ENCODE measurements at places on chromosomes 1 and 21.

DNA sequence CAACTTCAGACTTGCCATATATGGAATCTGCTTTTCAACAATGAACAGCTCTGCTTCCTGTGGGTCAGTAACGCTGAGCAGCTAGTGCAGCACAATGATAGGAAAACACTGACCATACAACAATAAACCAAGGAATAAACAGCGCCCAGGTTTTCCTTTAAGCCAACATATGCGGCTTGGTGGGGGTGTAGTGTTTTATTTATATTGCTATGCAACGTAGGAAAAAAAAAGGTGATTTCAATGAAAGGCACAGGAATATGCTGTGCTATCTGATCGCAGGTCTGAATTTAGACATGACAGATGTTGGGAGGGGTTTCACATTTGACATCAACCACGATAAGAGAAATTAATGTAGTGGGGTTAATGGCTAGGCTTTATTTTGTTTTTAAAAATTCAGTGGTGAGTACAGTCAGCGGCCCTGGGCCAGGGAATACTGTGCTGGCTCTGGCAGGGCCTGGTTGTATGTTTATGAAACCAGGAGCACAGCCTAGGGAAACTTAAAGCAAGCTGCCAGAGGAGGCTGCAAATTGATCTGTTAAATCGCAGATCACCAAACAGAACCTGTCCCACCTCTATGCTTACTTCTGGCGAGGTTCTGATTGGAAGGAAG, 4.3 kb downstream of the TSPAN2 start:
- no peak for DNase-seq
- no peak overlapping the region for H3K4me3 ChIP-seq
- H3K27ac ChIP-seq: peak overlapping the region; percentile 65
- no peaks in the 10 kb centered on the region for H3K36me3 ChIP-seq
- H3K27me3 ChIP-seq: no peaks in the 10 kb centered on the region
- H3K4me1 ChIP-seq: no peaks in the 10 kb centered on the region

DNA sequence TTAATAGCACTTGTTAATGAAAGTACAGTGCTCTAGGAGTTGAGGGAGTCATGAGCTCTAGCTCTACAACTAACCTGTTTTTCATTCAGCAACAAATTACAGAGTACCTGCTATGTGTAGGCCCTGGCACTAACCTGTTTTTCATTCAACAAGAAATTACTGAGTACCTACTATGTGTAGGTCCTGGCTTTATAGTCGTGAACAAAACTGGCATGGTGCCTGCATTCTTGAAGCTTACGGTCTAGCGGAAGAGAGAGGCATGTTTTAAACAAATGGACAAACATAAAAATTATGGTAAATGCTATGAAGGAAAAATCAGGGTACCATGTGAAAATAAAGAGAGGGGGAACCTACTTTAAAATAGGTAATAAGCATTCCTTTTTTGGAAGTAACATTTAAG, 2.2 kb upstream of the UBAP2L start:
- H3K4me1 ChIP-seq: peaks cover 42% of the 10 kb centered on the region
- H3K36me3 ChIP-seq: peaks cover 6% of the 10 kb centered on the region
- H3K27me3 ChIP-seq: no peaks in the 10 kb centered on the region
- H3K27ac ChIP-seq: peak overlapping the region; percentile 99
- peak overlapping the region; percentile 96 for H3K4me3 ChIP-seq

DNA sequence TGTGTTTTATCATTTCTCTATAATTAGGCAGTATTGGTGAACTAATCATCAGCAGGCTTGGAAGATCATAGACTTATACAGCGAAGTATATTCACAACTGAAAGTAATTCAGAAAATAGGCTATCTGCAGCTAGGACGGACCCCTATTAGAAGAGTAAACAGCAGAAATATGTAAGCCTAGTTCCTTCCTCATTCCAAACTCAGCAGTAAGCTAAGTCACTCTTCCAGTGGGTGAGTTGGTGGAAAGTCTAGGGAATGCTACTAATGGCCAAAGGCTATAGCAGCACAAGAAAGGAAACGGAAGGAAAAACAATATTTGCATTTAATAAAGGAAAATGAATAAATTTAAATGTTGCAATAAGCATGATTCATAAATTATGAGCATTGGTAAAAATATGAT, 918.1 kb upstream of the TMPRSS15 start:
- H3K36me3 ChIP-seq: no peaks in the 10 kb centered on the region
- DNase-seq: no peak
- H3K27me3 ChIP-seq: no peaks in the 10 kb centered on the region
- H3K4me3 ChIP-seq: no peak overlapping the region

DNA sequence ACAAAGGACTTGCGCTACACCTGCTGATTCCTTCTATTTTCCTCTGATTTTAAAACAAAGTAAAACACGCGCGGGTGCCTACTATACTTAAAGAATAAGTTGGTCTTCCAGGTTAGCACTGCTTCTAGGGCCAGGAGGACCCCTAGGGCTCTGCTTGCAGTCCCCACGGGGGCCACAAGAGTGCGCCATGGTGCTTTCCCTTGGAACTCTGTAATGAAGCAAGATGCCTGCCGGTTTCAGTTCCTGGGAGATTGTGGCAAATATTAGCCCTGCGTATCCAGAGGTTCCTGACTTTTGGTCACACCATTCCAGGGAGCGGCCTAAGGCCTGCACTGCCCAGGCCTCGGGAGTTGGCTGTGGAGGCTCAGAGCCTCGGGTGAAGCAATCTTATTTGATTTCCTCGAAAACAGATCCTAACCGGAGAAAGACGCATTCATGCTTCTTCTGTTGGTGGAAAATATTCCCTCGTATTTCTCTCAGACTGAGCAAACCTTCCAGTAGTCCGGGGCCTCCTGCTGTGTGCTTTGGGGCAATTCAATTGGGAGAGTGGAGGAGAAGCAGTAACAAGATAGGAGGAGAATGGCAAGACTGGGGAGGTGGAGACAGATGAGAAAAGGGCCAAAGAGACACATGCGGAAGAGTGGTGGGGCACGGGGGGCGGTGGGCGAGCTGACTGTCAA, 25.3 kb downstream of the ADAM30 start:
- no peaks in the 10 kb centered on the region for H3K36me3 ChIP-seq
- H3K27ac ChIP-seq: no peak overlapping the region
- H3K4me3 ChIP-seq: no peak overlapping the region
- no peaks in the 10 kb centered on the region for H3K4me1 ChIP-seq
- no peaks in the 10 kb centered on the region for H3K27me3 ChIP-seq

DNA sequence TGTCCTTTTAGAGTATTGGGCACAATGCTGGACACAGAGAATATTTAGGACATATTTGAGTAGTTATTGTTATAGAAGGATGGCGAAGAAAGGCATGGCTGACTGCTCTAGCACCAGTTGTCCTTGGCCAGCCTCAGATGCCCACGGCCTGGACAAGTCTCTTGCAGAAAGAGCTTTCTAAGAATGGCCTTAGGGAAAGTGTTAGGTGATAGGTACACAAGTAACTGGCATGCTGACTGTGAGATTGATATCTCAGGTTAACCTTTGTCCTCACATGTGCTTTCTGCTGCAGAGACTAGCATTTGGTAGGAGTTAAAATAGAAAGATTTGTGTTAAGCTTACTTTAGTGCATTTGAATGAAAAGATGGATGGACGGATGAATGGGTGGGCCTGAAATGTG, 10.1 kb downstream of the SFT2D2 start:
- H3K4me3 ChIP-seq: no peak overlapping the region
- H3K27me3 ChIP-seq: no peaks in the 10 kb centered on the region
- H3K4me1 ChIP-seq: no peaks in the 10 kb centered on the region
- H3K27ac ChIP-seq: no peak overlapping the region
- H3K36me3 ChIP-seq: peaks cover 5% of the 10 kb centered on the region
- DNase-seq: no peak

DNA sequence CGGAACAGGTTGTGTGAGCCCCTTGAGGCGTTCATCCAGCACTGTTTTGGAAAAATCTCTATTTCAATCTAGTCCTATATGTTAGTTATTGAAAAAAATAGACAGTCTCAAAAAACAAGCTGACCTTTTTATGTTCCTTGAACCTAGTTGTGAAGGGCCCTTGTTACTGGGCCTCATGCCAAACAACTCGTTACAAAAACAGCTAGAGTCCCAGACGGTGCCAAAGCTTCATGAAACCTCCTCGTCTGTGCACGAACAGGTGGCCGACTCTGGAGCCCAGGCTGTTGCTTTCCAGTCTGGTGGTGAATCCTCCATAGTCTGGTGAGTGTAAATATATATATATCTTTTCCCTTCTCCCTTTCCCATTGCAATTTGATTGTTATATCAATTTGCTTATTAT, at the start of gene CHIA:
CHIA (plus strand) TSS at position 222 of the 400 bp plus-strand sequence. CDS start 19,617 bp downstream, outside the sequence.
- H3K36me3 ChIP-seq: no peaks in the 10 kb centered on the region
- no peak within 1 kb of the TSS for H3K27ac ChIP-seq
- H3K4me1 ChIP-seq: no peaks in the 10 kb centered on the region
- DNase-seq: no peak
- H3K4me3 ChIP-seq: no peak within 1 kb of the TSS
- H3K27me3 ChIP-seq: no peaks in the 10 kb centered on the region

GRCh38 chr1:232178191-232178590, 451.7 kb downstream of the SIPA1L2 start:
- no peak overlapping the region for H3K27ac ChIP-seq
- H3K4me3 ChIP-seq: no peak overlapping the region
- no peak for DNase-seq
- H3K4me1 ChIP-seq: no peaks in the 10 kb centered on the region
- no peaks in the 10 kb centered on the region for H3K36me3 ChIP-seq

GRCh38 chr1:167820684-167821355, 93.1 kb downstream of the ADCY10 start:
- H3K27me3 ChIP-seq: no peaks in the 10 kb centered on the region
- DNase-seq: no peak
- H3K27ac ChIP-seq: peak overlapping the region; percentile 84

DNA sequence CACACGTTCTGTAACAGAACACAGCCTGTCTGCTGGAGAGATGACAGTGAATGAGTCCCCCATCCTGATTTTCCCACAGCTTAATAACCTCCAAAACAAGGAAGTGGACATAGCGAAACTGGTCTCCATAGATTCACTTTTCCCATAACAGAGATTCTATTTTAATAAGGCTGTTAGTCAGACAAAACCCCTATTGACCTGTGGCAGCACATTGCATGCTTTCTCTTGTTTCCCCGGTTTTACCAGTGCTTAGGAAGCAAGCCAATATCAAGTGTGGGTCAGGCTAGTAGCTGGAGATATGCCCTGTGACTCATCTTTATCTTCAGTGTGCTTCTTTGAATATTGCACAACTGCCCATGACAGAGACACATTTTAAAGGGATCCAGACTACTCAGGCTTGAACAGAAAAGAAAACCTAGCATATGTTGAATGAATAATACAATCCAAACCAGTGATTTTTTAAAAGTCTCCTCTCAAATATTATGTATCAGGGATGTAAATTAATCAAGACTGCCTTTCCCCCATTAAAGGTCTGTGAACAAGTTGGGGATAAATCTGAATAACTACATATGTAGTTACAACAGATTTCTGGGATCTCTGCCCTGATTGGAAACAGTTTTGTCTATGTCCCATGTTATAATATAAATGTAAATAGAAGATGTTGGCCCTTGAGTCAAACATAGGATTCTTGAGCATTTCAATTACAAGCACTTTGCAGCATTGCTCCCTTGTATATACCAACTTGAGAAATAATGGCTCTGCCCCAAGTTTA, 11.9 kb upstream of the CLDN8 start:
- DNase-seq: no peak
- H3K4me3 ChIP-seq: no peak overlapping the region
- H3K4me1 ChIP-seq: no peaks in the 10 kb centered on the region
- peaks cover 2% of the 10 kb centered on the region for H3K27me3 ChIP-seq
- no peaks in the 10 kb centered on the region for H3K36me3 ChIP-seq

DNA sequence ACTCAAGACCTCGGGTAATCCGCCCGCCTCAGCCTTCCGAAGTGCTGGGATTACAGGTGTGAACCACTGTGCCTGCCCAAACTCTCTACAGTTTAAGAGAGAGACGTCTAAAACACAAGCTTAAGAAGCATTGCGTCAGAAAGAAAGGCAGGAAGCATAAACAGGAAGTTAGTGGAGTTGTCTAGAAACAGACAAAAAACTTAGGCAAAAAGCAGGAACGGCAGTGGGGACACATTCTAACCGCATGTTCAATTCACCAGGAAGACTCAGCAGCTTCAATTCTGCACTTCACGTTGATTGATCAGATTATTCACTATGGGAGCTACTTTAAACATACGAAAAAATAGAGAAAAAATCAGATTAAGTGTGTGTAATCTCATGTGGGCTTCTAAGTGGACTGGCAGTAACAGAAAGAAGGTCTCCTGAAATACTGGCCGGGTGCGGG, 7.4 kb downstream of the CFAP74 start:
- H3K27me3 ChIP-seq: peaks cover 4% of the 10 kb centered on the region
- H3K4me1 ChIP-seq: no peaks in the 10 kb centered on the region
- no peak for DNase-seq
- H3K36me3 ChIP-seq: no peaks in the 10 kb centered on the region
- no peak overlapping the region for H3K27ac ChIP-seq
- H3K4me3 ChIP-seq: no peak overlapping the region

DNA sequence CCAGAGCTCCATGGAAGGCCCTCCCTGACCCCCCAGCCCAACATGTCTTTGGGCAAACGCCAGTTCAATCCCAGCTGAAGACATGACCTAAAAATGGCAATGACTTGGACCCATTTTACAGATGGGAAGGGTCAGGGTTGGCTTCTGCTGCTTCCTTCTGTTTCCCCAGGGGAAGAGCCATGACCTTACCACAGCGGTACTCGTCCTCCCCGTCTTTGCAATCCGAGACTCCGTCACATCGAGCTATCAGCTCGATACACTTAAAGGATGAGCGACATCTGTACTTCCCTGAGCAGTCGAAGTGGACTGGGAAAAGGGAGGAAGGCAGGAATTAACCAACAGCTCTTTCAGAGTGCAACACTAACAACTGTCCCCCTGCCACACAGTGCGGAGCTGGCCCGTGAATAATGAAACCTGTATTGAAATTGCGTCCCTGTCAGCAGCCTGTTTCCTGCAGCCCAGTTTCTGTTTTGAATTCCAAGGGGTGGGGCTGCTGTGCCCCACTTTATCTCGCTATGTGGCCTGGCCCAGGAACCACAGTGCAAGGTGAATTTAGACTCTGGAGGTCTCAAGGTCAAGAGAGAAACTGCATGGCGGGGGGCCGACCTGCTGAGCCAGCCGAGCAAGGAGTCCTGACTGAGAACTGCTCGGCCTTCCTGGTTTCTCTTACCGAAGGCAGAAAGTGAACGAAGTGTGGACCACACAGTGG, 7.0 kb downstream of the TMPRSS3 start:
- peak; percentile 21 for DNase-seq
- H3K27me3 ChIP-seq: peaks cover 44% of the 10 kb centered on the region
- H3K27ac ChIP-seq: no peak overlapping the region
- H3K36me3 ChIP-seq: no peaks in the 10 kb centered on the region

DNA sequence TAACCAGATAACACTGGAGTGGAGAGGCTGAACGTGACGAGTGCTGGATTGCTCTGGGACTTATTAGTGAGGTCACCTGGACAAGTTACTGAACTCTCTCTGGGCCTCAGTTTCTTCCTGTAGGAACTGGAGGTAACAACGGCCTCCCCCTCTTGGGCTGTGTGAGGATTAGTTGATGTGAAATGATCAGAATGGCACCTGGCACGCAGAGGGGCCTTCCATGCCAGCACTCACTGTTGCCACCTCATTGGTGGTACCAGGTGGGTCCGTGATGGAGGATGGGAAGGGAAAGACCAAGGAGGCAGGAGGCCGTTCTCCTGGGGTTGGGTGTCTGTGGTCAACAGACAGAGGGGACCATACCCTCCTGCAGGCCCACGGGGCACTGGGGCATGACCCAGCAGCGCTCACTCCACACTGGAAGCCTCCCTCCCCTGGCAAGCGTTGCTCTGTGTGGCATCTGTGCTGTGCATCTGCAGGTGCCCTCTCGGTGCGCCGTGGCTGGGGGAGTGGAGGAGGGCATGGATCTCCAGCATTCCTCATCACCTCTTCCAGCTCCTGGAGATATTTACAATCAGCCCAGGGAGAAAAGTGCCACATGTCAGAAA, 349.5 kb upstream of the VAMP3 start:
- H3K27ac ChIP-seq: no peak overlapping the region
- no peaks in the 10 kb centered on the region for H3K27me3 ChIP-seq
- no peaks in the 10 kb centered on the region for H3K4me1 ChIP-seq
- DNase-seq: no peak
- no peaks in the 10 kb centered on the region for H3K36me3 ChIP-seq
- H3K4me3 ChIP-seq: no peak overlapping the region
